T-helper 2 cell (primary cell): ENCODE measurements at places on chromosomes 2 and 18.

DNA sequence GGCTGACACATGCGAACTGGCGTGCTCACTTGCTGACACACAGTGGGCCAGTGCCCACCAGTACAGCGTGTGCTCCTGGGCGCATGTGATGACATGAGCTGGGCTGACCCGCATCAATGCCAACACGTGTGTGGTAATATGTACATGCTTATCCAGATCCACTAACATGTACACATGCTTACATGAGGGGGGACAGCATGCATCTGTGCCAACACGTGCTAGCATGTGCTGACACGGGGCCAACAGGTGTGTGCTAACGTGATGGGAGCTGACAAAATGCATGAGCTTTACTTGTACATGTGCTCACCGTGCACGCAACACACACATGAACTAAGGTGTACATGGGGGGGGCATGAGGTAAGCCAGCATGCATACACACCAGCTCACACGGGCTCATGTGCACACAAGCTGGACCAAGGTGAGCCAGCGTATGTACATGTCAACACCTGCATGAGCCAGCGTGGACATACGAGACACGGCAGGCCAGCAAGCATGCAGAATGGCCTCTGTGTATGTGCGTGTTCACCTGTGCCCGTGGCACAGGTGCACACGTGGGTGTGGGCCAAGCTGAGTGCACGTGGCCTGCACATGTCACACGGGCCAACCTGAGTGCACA lies 28.5 kb downstream of the GPC1 start:
- DNase-seq: no peak

DNA sequence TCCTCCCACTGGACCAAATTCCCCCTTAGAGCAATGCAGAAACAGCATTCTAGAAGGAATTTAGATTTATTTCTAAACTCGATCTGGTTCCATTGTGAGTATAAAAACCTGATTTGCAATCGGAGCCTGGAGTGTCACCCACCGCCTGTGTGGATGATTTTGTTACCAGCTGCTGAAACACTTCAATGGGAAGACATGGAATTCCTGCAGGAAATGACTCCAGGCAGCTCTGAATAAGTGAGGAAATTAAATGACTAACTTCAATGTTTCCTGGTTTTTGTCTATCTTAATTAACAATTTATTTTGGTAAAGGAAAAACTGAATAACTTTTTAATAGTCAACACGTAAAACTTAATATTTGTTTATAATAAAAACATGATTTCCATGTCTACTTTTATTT lies 19.3 kb downstream of the CTAGE1 start:
- no peak for DNase-seq

GRCh38 chr2:45005261-45006002 lies 3.8 kb downstream of the SIX2 start:
- no peak for DNase-seq

- DNase-seq: no peak
These were observed 100.6 kb upstream of the ARL4C start for GRCh38 chr2:234597576-234597861.

GRCh38 chr2:210198326-210198725 lies 26.9 kb downstream of the ACADL start:
- DNase-seq: no peak

DNA sequence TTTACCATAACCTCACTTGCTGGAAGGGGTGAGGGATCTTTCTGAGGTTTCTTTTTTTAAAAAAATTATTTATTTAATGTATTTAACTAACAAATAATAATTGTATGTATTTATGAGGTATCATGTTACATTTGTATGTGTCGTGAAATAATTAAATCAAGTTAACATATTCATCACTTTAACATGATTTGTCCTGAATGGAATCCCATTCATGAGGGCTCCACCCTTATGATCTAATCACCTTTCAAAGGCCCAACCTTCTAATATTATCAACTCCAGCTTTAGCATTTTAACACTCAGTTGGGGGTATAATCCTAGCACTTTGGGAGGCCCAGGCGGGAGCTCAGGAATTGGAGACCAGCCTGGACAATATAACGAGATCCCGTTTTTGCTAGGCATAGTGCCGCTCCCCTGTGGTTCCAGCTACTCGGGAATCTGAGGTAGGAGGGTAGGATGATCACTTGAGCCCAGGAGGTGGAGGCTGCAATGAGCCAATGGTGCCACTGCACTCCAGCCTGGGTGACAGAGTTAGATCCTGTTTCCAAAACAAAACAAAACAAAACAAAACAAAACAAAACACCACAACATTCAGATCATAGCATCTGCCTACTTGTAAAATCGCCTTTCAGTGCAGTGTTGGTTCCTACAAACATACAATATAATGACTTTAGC lies 1.1 kb upstream of the TAF4B start:
- no peak for DNase-seq

GRCh38 chr2:53437371-53437770 lies 330.2 kb upstream of the CHAC2 start:
- DNase-seq: no peak

- no peak for DNase-seq
These were observed 77.3 kb downstream of the TTC21B start for GRCh38 chr2:165876269-165876668.

DNA sequence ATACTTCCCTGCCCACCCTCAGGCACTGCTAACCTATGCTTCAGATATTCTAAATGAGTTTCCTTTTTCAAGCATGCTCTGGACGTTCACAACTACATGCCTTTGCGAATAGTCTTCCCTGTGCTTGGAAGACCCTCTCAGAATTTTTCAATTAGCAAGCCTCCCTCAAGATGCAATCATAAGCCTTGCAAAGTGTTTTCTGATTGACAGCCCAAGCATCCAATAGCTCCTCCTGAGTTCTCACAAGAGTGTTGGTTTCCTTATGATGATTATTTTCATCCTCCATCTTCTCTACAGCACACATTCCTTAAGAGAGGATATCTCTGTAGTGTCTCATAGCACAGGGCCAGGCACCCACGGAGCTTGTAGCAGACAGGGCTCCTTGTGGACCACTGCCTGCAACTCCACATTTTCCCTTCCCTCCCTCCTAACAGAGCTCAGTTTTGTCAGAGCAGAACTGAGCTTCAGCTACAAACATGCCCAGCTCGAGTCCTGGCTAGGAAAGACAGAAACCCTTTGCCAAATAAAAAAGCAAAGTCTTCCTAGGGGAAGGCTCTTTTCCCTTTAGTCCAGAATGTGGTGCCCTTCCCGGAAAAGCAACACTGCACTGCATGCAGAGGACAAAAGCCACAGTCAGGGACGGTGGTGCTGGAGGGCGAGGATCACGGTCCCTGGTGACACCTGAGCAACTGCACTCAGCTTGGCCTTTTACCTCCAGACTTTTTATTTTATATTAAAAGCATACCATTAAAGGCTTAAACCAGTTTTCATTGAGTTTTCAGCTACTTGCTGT lies 819.8 kb upstream of the ID2 start:
- no peak for DNase-seq
